Mesenchymal stem cell (in vitro differentiated cells and primary cell): ENCODE measurements at places on chromosomes 7 and 10.

- peak; percentile 50 for DNase-seq
Observed at GRCh38 chr7:95430864-95431263, 4.0 kb downstream of the PON2 start.

- DNase-seq, result no peak
Observed at GRCh38 chr10:89940076-89940475, 238.7 kb downstream of the KIF20B start.

GRCh38 chr10:15742102-15742501 lies 22.4 kb upstream of the ITGA8 start:
- DNase-seq, result no peak

GRCh38 chr7:142626420-142627035 lies 122.7 kb upstream of the PRSS1 start:
- peak; percentile 7 for DNase-seq

DNA sequence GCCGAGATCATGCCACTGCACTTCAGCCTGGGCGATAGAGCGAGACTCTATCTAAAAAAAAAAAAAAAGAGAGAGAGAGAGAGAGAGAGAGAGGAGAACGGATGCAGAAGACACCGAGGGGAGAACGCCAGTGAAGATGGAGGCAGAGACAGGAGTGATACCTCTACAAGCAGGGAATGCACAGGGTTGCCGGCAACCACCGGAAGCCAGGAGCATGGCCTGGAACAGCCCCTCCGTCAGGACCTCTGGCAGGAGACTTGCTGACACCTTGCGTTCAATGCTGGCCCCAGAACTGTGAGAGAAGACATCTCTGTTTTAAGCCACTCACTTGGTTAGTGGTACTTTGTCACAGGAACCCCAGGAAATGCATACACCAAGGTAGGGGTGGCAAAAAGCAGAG lies 38.1 kb upstream of the DUSP5 start:
- no peak for DNase-seq

GRCh38 chr7:35246819-35247218 lies 7.1 kb downstream of the TBX20 start:
- DNase-seq, result no peak

DNA sequence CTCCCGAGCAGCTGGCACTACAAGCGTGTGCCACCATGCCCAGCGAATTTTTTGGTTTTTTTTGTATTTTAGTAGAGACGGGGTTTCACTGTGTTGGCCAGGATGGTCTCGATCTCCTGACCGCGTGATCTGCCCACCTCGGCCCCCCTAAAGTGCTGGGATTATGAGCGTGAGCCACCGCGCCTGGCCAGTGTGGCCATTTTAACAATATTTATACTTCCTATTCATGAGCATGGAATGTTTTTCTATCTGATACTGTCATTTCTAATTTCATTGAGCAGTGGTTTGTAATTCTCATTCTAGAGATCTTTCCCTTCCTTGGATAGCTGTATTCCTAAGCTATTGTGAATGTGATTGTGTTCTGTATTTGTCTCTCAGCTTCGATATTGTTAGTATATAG lies 96.2 kb downstream of the GLCCI1 start:
- DNase-seq, result no peak
